ENCODE measurements at places on chromosomes 5 and 9. TPM values are rescaled to one million over a fixed set of nuclear protein-coding genes. Genes with fewer than 3 reads are reported as not detected.

GDNF gene
- total RNA-seq, result 1.2 TPM

FGF18 gene
- 0.63 TPM for total RNA-seq

NXNL2 gene
- 1.9 TPM for total RNA-seq

ZNF366 gene
- total RNA-seq, result 3.1 TPM

TXNDC15 gene
- total RNA-seq, result 88.5 TPM

AQP3 gene
- total RNA-seq, result 26.2 TPM

PFN3 gene
- total RNA-seq, result not detected

CATSPER3 gene
- total RNA-seq, result 1.0 TPM

CDX1 gene
- total RNA-seq, result 0.29 TPM

SV2C gene
- total RNA-seq, result 0.20 TPM

CCDC69 gene
- total RNA-seq, result 36.0 TPM

PCDHGB5 gene
- 12.4 TPM for total RNA-seq
